ENCODE measurements at places on chromosomes 7 and 10.

GRCh38 chr7:130272381-130273080, 5.9 kb downstream of the CPA2 start:
- peak overlapping the region; percentile 54 for H3K27ac ChIP-seq
- H3K36me3 ChIP-seq, result no peaks in the 10 kb centered on the region
- no peak for DNase-seq
- no peaks in the 10 kb centered on the region for H3K27me3 ChIP-seq
- H3K4me1 ChIP-seq, result peaks cover 20% of the 10 kb centered on the region
- H3K4me3 ChIP-seq, result peak overlapping the region; percentile 11

DNA sequence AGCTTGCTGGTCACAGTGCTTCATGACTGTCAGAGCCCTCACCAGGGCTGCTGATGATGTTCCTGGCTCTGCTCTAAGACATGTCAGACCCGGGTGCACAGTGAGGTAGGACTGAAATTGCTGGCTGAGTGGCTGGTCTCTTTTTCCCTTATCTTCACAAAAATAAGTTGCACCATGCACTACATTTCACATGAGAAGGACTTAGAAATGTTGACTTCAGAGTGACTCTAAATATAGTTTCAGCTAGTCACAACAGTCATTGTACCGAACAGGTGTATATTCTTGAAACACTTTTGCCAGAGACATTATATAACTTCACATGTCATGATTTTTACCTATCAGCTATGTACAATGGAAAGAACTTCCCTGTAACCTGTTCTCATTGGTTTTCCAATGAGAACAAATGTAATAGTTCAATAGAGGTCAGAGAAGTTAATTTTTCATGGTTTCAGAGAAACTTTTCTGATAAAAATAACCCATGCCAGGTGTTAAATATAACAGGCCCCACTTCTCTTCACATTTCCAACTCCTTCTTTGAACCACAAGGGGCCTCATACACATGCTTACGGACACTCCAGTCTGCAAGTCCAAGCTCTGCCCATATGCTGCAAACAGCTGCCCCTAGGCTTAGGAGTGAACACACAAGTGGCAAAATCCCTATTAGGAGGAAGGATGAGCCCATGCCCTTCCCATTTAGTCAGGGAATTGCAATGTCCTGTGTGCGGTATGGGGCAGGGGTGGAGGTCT, 115.6 kb downstream of the CDK6 start:
- H3K36me3 ChIP-seq, result peaks cover 6% of the 10 kb centered on the region
- H3K4me3 ChIP-seq, result no peak overlapping the region
- DNase-seq, result no peak
- H3K4me1 ChIP-seq, result peaks cover 18% of the 10 kb centered on the region

DNA sequence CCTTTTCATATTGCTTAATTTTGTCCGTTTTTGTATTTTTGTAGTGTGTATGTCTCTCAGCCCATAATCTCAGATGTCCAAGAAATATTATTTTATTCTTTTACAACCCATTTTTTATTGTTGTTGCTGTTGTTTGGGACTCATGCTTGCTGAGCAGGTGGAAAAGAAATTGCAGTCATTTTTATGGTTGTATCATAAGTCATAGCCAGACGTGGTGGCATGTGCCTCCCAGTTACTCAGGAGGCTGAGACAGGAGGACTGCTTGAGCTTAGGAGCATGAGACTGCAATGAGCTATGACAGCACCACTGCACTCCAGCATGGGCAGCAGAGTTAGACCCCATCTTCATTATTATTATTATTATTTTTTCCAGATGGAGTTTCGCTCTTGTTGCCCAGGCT, 117.8 kb downstream of the EPC1 start:
- no peak for DNase-seq
- no peaks in the 10 kb centered on the region for H3K27me3 ChIP-seq
- H3K4me1 ChIP-seq, result no peaks in the 10 kb centered on the region
- H3K27ac ChIP-seq, result no peak overlapping the region
- H3K4me3 ChIP-seq, result no peak overlapping the region

GRCh38 chr10:24133835-24134234, 75.1 kb upstream of the KIAA1217 start:
- no peaks in the 10 kb centered on the region for H3K36me3 ChIP-seq
- no peak for DNase-seq
- H3K4me3 ChIP-seq, result no peak overlapping the region
- H3K4me1 ChIP-seq, result no peaks in the 10 kb centered on the region
- no peaks in the 10 kb centered on the region for H3K27me3 ChIP-seq
- no peak overlapping the region for H3K27ac ChIP-seq

DNA sequence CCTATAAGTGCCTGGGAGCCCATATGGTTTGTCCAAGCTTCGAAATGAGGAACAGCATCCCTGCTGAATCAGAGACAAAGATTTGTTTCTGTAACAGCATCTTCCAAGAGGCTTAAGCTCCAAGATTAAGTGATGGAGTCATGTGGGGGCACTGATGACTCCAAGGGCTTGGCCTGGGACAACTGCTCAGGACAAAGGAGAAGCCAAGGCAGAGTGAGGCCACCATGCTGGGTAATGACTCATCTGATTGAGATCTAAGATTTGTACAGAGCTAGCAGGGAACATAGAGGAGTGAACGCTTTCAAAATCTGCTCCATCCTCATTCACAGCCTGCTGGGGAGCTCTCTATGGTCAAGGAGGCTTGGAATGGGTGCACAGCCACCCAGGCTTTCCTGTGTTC, 49.3 kb downstream of the C10orf120 start:
- no peak overlapping the region for H3K27ac ChIP-seq
- H3K27me3 ChIP-seq, result no peaks in the 10 kb centered on the region
- H3K4me3 ChIP-seq, result no peak overlapping the region
- no peaks in the 10 kb centered on the region for H3K4me1 ChIP-seq

DNA sequence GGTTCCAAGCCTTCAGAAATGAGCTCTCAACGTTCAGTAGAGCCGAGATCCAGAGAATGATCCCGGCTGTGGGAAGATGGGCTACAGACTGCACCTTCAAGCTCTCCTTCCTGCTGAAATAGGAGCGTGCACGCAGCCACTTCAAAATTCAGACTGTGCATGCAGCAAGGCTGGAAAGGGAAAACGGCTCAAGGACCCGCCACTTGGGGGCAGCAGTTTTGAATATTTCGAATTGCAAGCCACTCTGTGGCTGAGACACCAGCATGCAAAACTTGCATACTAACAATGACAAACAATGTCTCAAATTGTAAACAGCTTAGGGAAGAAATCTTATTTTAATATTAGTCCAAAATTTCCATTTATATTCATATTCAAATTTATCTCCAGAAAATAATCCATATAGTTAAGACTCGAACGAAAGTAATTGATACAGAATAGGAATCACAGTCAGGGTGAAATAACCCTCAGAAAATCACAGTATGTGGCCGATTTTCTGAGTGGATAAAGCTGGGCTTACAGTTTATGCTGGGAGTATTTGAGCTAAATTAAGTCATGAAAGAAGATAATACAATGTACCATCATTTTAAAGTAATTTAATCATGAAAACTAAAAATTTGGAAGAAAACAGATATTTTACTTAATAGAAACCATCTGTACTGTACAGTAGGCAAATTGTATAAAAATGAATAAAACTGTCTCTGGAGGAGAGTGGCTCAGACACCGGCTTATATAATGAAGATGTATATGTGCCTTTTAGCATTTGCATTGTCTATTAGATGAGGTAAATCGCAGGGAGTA, 137.9 kb upstream of the MKI67 start:
- no peak for DNase-seq
- H3K36me3 ChIP-seq, result no peaks in the 10 kb centered on the region
- no peaks in the 10 kb centered on the region for H3K27me3 ChIP-seq
- H3K4me1 ChIP-seq, result no peaks in the 10 kb centered on the region
- no peak overlapping the region for H3K27ac ChIP-seq

DNA sequence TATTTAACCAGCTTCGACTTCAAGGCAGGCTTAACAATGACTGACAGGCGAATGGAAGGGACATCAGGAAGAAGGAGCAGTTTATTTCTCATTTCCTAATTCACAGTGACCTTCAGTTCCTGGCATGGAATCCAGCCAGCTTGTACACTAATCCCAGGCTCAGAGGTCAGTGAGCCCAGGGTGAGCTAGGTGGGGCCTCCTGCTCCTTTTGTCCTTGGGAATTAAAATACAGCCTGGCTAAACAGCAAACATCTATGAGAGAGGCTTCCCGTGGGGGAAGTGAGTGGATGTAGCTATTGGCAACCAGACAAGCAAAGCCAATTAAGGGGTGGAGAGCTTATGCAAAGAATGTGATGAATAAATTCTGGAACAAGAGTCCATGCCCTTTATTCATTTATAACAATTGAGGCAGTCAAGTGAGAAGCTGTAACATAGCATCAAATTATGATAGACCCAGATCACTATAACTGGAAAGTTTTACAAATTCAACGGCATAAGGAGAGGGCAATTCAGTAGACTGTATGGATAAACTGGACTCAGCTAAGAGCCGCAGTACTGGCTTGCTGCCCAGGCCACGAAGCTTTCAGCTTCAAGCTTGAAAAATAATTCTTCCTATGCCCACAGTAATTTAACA, 57.1 kb downstream of the STK17A start:
- DNase-seq, result no peak
- no peaks in the 10 kb centered on the region for H3K36me3 ChIP-seq
- H3K27ac ChIP-seq, result peak overlapping the region; percentile 27
- H3K27me3 ChIP-seq, result no peaks in the 10 kb centered on the region
- H3K4me1 ChIP-seq, result peaks cover 18% of the 10 kb centered on the region
- no peak overlapping the region for H3K4me3 ChIP-seq

GRCh38 chr7:83870515-83870914, 221.6 kb upstream of the SEMA3E start:
- H3K4me1 ChIP-seq, result no peaks in the 10 kb centered on the region
- DNase-seq, result no peak
- no peaks in the 10 kb centered on the region for H3K27me3 ChIP-seq
- H3K27ac ChIP-seq, result no peak overlapping the region
- no peaks in the 10 kb centered on the region for H3K36me3 ChIP-seq

GRCh38 chr10:94066411-94066810, 72.7 kb downstream of the PLCE1 start:
- H3K27ac ChIP-seq, result no peak overlapping the region
- no peaks in the 10 kb centered on the region for H3K27me3 ChIP-seq
- no peaks in the 10 kb centered on the region for H3K4me1 ChIP-seq
- DNase-seq, result peak; percentile 29
- H3K36me3 ChIP-seq, result no peaks in the 10 kb centered on the region

GRCh38 chr10:44261296-44261695, 123.6 kb downstream of the CXCL12 start:
- H3K27ac ChIP-seq, result peak overlapping the region; percentile 56
- no peaks in the 10 kb centered on the region for H3K27me3 ChIP-seq
- peaks cover 45% of the 10 kb centered on the region for H3K4me1 ChIP-seq
- DNase-seq, result no peak
- H3K4me3 ChIP-seq, result no peak overlapping the region
- no peaks in the 10 kb centered on the region for H3K36me3 ChIP-seq

DNA sequence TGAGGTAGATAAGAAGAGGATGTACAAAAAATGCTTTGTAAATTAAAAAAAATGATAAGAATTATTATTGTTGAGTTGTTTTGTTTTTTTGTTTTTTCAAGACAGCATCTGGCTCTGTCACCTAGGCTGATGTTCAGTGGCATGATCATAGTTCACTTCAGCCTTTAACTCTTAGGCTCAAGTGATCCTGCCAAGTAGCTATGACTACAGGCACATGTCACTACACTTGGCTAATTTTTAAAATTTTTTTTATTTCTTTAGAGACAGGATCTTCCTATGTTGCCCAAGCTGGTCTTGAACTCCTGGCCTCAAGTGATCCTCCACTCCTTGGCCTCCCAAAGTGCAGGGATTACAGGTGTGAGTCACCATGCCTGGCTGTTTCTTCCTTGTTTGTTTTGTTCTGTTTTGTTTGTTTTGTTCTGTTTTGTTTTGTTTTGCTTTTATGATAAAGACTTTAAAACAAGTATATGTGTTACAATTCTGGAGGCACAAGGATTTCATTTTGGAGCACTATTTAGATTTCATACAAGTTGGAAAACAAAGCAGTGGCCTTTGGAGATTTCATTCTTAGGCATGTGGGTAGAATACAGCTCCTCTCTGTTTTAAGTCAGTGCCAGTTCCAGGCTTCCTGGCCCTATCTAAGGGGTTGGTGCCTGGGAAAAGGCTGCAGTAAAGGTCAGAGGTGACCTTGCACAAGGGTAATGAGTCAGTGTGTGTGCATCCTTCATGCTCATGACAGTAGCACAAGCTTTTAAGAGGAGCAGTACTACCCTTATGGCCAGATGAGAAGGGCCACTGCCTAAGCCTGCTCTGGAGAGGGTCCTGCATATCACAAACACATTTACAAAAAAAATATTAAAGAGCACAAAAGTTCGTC, 17.9 kb downstream of the FGFBP3 start:
- H3K36me3 ChIP-seq, result no peaks in the 10 kb centered on the region
- no peak for DNase-seq
- H3K27me3 ChIP-seq, result no peaks in the 10 kb centered on the region
- peaks cover 14% of the 10 kb centered on the region for H3K4me1 ChIP-seq

- DNase-seq, result no peak
- no peaks in the 10 kb centered on the region for H3K27me3 ChIP-seq
- no peak overlapping the region for H3K4me3 ChIP-seq
- no peak overlapping the region for H3K27ac ChIP-seq
- H3K4me1 ChIP-seq, result no peaks in the 10 kb centered on the region
- no peaks in the 10 kb centered on the region for H3K36me3 ChIP-seq
These were observed 48.1 kb downstream of the INSYN2A start for GRCh38 chr10:127148066-127148932.

GRCh38 chr10:120582753-120583152, 125.7 kb downstream of the PLPP4 start:
- H3K4me1 ChIP-seq, result no peaks in the 10 kb centered on the region
- no peaks in the 10 kb centered on the region for H3K27me3 ChIP-seq
- DNase-seq, result peak; percentile 49

GRCh38 chr7:110645060-110645459, 445.9 kb upstream of the LRRN3 start:
- H3K27me3 ChIP-seq, result no peaks in the 10 kb centered on the region
- no peak overlapping the region for H3K27ac ChIP-seq
- no peak for DNase-seq
- H3K36me3 ChIP-seq, result no peaks in the 10 kb centered on the region
- no peak overlapping the region for H3K4me3 ChIP-seq

GRCh38 chr7:158795272-158795671, 34.0 kb downstream of the ESYT2 start:
- DNase-seq, result no peak
- no peak overlapping the region for H3K4me3 ChIP-seq
- H3K4me1 ChIP-seq, result peaks cover 10% of the 10 kb centered on the region
- no peaks in the 10 kb centered on the region for H3K36me3 ChIP-seq
- H3K27me3 ChIP-seq, result no peaks in the 10 kb centered on the region

DNA sequence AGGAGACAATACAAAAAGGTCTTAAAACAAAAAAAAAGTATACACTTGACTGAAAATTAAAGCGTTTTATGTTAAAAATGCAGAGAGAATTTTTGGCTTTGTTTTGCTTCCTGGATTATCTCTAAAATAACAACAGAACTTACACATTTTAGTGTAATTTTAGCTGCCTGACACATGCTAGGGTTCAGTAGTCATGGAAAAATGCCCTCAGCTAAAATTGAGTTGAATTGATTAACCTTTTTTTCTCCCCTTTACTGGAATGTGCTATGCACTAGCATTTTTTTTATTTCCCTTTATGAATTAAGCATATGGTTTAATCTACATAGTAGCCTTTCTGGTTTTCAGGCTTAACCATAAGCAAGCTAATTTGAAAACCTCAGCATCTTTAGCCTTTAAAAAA, 89.9 kb downstream of the ZNF277 start:
- no peaks in the 10 kb centered on the region for H3K4me1 ChIP-seq
- H3K4me3 ChIP-seq, result no peak overlapping the region
- no peak overlapping the region for H3K27ac ChIP-seq
- peaks cover 3% of the 10 kb centered on the region for H3K36me3 ChIP-seq
- no peak for DNase-seq

Measured in vagina (tissue), 2 donors.